Esophagus squamous epithelium (tissue), 5 donors: ENCODE measurements at places on chromosomes 16 and 17.

- no peak for DNase-seq
Observed at GRCh38 chr16:77833921-77834634, 45.7 kb downstream of the VAT1L start.

DNA sequence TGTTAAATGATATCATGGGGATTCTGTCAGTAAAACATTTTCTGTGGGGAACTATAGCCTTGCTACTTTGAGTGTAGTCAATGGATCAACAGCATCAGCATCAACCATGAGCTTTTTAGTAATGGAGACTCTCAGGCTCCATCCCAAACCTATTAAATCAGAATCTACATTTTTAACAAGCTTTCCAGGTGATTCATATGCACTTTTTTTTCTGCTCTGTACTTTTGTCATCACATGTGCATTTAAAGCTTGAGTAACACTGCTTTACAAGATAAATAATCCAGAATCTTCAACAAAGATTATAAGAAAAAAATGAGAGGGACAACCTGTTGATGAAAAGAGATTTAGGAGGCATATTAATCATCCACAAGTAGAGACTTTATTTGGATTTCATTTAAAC is 23.5 kb downstream of the NUP93 start:
- DNase-seq, result no peak

GRCh38 chr17:15278924-15279477 is 13.9 kb upstream of the PMP22 start:
- DNase-seq, result no peak

DNA sequence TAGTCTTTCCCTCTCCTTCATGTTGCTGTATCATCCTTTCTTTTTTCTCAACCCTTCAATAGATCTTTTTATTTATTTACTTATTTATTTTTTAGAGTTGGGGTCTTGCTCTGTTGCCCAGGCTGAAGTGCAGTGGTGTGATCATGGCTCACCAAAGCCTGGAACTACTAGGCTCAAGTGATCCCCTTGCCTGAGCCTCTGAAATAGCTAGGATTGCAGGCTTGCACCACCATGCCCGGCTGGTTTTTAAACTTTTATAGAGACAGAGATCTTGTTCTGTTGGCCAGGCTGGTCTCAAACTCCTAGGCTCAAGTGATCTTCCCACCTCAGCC is 51.7 kb downstream of the SNX29 start:
- DNase-seq, result no peak

DNA sequence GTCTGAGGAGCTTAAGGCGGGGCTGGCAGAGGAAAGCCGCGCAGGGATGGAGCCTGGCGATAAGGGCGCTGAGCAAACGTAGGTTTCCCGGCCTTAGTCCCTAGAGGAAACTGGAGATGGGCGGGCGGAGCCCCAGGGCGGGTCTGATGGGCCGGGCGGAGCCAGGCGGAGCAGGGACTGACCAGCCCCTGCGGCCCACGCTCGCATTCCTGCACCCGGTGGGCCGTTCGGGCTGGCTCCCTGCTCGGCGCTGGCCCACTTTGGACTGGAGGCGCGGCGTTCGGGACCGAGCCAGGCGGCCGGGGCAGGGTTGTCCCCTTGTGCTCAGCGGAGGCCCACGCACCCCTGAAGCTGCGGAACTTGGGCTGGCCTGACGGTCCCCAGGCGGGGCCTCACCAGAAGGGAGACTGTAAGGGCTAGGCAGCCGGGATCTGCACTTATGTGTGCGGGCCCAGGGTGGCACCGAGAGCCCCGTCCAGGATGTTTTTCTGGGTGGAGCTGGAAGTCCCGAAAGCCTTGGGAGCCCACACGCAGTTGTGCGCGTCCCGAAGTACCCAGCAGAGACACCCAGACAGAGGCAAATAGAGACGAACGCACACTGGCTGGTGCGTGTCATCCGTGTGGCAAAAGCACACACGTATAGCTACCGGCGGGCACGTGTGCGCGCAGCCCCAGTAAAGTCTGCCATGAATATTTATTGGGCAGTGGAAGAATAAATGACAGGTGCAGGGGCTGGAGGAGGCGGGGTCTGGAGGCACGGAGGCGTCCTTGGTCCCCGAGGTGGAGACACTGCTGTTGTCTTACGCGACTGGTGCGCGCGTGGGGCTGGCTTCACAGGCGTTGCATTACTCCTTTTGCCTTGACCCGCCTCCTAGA is 1.4 kb downstream of the PYDC1 start:
- DNase-seq, result no peak

- no peak for DNase-seq
Observed at GRCh38 chr17:37553401-37553966, 55.7 kb downstream of the SYNRG start.

- no peak for DNase-seq
Observed at GRCh38 chr16:67185651-67186134, 1.9 kb upstream of the MATCAP1 start.

DNA sequence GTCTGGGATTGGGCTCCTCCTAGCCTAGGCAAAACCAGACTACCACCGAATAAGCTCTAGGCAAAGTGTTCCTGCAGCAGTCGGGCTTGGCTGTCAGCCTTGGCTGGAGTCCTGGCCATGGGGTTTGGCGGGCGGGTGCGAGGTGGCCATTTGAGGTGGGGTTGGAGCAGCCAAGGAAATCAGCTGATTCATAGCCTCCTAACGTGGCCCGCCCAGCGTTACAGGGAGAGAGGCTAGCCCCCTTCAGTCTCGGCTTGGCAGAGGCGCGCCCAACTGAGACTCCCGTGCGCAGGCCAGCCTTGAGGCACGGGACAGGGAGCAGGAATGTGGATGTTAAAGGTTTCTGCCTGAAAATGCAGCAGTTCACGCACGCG is 1.9 kb downstream of the PMP22 start:
- DNase-seq, result peak; percentile 15

GRCh38 chr17:35537601-35538141 is at the start of gene SLFN12L:
SLFN12L (minus strand) TSS chr17:35537678; CDS start chr17:35522364, 15,314 bp downstream.
- DNase-seq, result no peak

DNA sequence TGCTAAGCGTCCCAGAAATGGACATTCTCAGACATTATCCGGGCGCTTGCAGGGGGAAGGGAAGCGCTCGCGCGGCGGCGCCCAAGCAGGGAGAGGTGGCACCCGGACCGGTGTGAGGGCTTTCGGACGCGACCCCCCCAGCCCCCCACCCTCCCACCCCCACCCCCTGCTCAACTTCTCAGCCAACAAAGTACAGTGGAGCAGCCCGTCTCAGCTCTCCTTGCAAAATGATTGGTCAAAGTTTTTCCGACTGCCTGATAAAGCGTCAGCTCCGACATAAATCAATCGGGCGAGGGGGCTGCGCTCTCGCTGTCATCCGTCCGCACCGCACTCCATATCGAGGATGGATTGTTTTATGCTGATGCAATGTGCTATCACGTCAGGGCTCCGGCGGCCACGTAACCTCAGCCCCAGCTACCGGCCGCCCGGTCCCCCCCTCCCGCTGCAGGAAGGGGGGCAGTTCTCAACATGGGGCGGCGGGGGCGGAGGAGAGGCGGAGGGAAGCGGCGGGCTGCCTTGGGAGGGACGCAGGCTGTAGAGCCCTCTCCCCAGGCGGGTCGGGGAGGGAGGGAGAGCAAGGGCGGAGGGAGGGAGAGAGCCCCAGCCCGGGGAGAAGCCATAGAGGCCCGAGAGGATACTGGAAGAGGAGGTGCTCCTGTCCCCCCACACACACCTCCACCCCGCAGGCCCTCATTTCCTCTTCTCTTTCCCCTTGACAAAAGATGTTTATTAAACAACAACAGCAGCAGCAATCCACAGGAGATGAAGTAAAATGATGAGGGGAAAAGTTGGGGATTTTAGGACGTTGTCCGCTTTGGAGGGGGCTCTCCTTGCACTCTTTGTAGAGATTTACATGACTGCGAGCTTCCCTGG is at the start of gene HOXB9:
TSS of gene HOXB9 (minus strand) at position 114 of the 873 bp plus-strand sequence. CDS start at position 25, 89 bp downstream.
- DNase-seq, result no peak
